CD4-positive, alpha-beta T cell treated with Interleukin-17A for 4 hours (primary cell): ENCODE measurements at places on chromosomes 6 and 20.

- DNase-seq = no peak
These were observed 76.0 kb downstream of the EZR start for GRCh38 chr6:158743033-158743651.

DNA sequence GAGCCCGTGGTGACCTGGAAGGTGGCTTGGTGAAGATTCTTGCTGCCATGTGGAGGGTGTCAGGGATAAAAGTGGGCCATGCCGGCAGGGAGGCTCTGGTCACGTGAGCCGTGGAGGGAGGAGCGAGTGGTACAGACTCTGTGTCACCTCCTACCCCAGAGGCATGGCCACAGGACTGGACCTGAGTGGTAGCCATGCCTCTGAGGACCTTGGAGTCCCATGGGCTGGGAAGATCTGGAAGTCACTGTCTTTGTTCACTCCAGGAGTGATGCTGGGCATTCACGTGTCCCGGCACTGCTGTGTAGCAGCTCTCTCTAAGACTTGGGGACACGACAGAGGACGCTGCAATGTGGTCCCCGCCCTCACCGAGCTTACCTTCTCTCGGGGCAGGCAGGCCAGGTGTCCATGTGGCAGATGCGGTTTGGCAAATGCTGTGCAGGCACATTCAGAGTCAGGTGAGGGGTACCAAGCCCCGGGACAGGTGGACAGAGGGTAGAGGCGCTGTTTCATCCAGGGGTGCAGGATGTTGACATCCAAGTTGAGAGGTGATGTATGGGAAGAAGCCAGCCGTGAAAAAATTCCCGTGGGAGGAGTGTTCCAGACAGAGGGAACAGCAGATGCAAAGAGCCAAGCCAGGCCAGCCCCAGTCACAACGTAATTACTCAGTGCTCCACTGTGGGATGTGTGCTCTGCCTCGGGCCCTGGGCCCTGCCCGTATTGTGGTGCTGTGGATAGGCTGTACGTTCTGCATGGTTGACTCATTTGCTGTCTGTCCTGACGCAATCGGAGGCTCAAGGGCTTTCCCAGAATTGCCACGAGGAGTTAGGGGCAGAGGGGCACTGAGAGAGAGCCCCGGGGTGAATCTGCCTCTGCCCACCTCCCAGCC is 307.8 kb downstream of the TAF4 start:
- DNase-seq = no peak

DNA sequence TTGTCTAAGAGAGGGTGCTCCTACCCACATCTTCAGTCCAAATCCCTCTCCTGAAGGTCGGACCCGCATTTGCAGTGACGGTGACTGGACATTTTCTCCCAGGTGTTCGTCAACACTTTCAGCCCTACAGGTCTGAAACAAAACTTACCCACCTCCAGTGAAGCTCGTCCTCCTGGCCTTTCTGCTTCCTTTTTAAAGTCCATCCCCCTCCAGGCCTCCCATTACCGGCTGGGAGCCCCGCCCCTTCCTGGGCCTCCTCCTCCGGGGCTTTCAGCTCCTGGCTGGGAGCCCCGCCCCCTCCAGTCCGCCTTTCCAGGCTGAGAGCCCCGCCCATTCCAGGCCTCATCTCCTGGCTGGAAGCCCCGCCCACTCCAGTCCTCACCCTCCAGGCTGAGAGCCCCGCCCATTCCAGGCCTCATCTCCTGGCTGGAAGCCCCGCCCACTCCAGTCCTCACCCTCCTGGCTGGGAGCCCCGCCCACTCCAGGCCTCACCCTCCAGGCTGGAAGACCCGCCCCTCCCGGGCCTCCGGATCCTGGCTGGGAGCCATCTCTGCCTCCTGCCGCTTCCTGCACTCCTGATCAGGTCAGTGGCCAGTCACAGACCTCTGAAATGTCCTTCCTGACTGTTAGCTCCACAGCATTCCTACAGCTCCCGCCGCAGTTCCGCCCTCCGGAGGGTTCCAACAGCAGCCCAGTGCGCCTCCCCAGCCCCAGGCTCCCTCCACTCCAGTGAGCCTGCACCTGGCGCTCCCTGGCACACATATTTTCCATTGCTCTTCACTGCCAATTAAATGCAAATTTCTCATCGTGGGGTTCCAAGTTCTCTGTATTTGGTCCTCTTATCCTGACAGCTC is 98.5 kb downstream of the LY86 start:
- DNase-seq = peak; percentile 18

DNA sequence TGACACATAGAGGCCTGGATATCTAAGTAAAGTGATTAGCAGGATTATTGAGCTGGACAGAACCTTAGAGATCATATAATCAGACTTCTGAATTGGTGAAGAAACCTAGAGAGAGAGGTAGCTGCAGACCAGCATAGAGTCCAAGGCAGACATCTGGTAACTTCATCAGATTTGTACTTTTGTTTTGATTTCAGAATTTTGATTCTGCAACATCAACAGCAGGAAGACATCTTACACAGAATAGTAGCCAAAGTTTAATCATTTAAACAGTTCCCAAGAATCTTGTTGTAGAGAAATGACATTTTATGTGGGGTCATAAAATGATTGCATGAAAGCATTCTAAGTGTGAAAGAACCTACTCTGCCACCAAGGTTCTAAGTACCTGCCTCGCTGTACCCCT is 39.4 kb downstream of the RPRD1B start:
- DNase-seq = no peak

- DNase-seq = no peak
These were observed 82.9 kb downstream of the NRN1 start for GRCh38 chr6:5923840-5924239.

DNA sequence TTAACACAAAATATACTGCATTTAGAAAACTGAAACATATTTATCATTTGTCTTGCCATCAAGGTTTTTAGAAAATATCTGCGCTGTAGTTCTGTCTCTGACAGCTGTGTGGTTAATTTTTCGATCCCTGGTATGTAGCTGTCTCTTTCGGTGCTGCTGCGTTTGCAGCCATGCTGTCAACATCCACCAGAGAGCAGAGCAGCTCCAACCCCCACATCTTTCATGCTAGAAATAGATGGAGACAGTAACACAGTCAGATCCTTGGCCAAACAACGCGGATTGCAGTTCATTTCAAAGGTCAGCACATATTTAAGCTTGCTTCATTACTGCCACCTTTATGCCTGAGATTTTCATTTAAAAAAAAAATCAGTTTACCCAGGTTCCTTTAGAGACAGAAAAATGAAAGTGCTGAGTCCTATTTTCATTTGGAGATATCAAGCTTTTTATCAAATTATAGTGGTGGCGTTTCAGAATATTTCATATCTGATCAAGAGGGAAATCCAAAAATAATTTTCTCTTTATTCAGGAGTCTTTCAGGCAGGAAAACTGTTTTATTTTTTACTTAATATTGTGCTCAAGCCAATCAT is 157.7 kb upstream of the MMS22L start:
- no peak for DNase-seq
